ENCODE measurements at places on chromosomes 2 and 18.

DNA sequence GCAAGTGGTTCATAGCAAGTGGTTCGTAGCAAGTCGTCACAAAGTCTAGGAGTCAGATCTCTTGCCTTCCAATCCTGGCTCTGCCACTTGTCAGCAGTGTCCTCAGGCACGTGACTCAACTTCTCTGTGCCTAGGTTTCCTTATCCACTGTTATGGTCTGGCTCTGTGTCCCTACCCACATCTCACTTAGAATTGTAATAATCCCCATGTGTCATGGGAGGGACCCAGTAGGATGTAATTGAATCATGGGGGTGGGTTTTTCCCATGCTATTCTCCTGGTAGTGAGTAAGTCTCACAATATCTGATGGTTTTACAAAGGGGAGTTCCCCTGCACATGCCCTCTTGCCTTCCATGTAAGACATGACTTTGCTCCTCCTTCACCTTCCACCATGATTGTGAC, 51.8 kb upstream of the AP1S3 start:
- no peak for DNase-seq

- no peak for DNase-seq
These were observed 6.9 kb upstream of the FLACC1 start for GRCh38 chr2:201363857-201364560.

DNA sequence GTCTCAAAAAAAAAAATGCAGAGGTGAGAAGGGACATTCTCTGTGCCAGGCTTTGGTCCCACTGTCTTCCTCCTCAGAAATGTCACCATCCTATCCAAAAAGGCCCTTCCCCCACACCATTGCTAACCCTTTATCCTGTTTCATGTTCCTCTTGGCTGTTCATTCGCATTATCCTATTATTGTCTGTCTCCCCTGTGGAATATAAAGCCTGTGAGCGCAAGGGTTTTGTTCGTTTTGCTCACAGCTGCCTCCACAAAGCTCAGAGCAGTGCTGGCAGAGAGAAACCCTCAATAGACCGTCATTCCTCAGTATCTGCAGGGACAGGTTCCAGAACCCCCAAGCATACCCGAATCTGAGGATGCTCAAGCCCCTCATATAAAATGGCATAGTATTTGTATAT, 91.8 kb downstream of the LOXHD1 start:
- DNase-seq = no peak

DNA sequence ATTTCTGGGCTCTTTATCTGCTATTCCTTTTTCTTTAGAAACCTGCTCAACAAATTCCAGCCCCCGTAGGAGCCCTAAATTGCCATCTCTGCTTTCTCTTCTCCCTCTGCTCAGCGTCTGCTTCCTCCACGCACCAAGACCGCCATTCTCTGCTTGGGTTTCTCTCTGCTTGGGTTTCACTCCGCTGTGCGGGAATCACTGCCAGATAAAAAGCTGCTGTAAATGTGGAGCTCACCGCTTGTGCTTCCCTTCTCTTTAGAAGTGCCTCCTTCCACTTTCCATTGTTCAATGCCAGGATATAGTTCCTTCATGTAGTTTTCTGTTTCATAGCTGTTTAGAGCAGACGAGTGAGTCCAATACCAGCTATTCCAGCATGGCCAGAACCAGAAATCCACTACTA, 45.9 kb downstream of the TMEM237 start:
- DNase-seq = no peak

DNA sequence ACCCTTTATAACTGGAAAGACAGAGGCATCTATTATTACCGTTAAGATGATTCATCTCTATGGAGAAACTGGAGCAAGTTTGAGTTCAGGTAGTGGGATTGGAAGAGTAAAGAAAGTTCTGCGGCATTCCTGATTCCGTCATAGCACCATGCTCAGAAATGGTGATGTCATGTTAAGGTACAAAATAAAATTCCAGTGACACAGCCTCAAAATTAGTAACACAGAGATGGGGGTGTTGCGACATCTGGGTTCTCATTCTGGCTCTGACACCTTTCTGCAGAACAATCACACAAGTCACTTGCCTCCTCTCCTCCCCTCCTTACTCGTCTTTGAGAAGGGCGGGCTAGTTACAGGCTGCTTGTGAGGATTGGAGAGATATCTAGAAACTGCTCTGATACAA, 105.7 kb downstream of the DPP10 start:
- DNase-seq = no peak

DNA sequence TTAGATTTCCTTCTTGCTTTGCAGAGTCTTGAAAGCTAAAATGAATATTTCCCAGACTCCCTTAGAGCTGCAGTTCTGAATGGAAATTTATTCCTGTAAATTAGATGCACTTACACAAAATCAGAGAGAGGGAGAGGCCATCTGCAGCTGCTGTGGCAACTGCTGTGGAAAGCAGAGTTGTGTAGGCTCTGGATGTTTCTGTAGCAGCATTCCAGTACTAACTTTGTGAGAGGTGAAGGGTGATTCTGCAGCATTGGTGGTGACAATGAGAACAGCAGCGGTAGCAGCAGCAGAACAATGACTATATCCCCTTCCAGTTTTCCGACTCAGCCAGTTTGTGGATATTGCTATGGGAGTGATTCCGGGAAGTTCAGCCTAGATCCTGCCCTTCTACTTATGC, 433.0 kb upstream of the REG3G start:
- DNase-seq = no peak

DNA sequence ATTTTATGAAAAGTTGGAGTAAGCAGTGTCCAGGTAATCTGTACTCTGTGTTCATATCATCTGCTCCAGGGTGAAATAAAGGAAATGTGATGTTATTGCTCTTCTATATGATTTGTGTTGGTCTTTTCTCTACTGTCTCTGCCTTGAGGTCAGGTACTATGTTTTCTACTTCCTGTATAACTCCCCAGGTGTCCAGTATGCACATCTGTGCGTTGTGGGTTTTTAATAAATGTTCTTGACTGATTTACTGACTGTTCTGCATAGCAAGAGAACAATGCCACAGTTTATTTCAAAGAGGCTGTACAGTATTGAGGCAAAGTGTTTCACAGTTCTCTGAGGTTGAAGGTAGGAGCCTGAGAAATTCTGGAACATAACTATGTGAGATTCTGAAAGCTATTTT, 89.7 kb downstream of the BABAM2 start:
- DNase-seq = no peak

DNA sequence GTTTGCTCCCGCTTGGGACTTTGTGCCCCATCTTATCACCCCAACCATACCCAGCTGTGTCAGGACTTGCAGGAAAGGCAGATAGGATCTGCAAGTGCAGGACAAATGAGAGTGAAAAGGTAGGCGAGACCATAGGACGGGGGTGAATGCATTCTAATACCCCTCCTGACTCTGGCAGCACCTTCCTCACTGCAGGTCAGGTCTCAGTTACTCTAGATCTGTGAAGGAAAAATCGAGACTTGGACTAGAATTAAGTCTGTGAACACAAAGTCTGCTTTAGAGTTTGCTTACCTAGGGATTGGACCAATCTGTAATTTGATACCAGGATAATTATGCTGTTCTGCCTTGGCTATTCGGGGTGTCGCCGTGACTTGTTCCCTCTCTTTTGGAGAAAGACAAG, 19.7 kb downstream of the NT5DC4 start:
- no peak for DNase-seq

- DNase-seq = no peak
These were observed 57.9 kb upstream of the MSH2 start for GRCh38 chr2:47344890-47345589.

DNA sequence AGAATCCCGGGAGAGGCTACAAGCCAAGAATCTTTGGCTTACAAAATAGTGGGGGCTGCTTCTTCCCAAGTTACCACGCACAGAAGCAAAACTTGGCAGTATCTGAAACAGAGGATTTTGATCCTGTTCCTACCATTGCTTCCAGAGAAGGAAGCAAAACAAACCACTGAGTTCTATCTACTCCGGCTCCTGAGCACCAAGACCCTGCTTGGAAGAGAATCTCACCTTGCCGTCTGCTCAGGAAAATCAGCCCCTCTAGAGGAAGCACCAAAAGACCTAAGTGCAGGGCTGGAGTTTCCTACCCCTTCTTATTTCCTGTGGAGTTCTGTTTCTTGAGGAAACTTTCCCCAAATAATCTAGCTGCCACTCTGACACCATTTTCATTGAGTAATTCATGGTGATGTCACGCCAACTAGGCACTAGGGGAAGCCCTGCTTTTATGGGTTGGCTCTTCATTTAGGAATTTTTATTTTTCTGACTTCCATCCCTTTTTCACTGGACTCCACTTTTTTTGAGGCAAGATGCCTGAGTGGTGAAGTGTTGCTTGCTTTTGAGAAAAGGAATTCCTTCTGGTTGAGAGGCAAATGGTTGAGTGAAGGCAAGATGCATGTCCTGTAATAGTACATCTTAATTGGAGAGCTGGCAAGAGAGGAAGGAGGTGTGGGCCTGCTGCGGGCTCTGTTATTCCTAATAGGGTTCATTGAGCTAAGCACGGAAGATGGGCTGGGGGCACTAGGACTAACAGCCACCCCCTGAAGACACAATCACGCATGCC, 36.8 kb upstream of the EML4 start:
- no peak for DNase-seq

DNA sequence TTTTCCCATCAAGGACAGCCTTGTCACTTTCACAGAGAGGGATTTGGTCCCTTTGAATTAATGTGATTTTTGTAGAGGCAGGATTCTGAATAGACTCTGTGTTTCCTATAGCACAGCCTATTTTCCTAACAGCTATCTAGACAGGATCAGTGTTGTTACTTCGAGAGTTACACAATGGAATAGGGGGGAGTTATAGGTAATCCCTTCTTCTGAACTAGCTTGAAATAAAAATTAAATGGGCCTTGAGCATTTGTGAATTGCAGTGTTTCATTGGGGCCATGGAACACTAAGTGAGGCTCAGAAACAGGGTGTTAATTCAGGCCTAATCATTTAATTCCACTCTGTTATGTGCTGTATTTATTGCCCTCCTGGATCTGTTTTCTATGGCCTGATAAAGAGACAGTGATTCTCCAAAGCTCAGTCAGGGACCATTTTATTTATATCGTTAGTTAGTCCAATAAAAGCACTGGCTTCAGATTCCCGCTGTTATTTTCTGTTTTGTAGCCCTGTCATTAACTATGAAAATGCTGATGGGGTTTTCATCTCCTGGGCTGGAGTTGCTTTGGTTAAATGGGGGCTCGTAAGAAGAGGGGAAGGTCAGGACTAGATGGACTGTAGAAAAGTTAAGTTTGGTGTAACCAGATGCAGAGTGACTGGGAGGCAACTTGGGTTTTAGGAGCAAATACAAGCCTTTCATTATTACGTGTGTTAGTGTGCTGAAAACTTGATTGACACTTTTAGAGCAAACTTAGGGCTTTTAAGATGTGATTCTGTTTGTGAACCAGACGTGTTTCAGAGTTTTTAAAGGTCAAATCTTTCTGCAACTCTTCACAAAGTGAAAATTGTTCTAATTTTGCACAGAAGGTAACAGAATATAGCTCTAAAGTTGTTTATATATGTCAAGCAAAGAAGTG, 461.0 kb upstream of the HNRNPA3 start:
- no peak for DNase-seq

GRCh38 chr2:43950383-43951008, 45.3 kb downstream of the LRPPRC start:
- no peak for DNase-seq

- no peak for DNase-seq
These were observed 39.1 kb upstream of the ODC1 start for GRCh38 chr2:10487081-10487740.

DNA sequence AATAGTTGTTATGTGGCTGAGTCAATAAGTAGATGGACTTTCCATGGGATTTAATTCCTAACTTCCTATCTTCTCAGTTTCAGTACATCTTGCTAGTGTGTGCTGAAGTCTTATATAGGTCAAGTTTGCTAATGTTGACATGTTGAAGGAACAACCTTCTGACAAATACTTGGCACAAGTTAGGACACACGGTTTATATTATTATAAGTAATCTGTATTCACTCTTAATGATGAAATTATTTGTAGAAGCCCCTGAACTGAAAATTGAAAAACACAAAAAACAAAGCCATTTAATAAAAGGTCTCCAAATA, 19.2 kb downstream of the ARL5A start:
- DNase-seq = no peak

DNA sequence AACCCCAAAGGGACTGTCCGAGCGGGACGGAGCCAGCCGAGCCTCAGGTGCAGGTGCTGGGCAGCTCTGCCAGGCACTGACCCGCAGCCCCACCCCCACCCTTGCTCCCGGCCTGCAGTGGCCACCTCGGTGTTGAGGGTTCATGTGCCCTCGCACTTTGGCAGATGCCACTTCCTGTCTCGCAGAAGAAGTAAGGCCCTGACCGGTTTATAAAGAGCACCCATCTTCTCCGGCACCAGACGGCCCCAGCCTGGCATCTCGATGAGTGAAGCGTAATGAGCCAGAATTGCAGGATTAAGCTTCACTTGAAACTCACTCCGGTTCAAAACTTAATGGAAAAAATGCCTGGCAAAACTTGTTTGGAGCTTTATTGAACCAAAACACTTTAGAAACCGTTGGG, 10.9 kb upstream of the NFATC1 start:
- no peak for DNase-seq

DNA sequence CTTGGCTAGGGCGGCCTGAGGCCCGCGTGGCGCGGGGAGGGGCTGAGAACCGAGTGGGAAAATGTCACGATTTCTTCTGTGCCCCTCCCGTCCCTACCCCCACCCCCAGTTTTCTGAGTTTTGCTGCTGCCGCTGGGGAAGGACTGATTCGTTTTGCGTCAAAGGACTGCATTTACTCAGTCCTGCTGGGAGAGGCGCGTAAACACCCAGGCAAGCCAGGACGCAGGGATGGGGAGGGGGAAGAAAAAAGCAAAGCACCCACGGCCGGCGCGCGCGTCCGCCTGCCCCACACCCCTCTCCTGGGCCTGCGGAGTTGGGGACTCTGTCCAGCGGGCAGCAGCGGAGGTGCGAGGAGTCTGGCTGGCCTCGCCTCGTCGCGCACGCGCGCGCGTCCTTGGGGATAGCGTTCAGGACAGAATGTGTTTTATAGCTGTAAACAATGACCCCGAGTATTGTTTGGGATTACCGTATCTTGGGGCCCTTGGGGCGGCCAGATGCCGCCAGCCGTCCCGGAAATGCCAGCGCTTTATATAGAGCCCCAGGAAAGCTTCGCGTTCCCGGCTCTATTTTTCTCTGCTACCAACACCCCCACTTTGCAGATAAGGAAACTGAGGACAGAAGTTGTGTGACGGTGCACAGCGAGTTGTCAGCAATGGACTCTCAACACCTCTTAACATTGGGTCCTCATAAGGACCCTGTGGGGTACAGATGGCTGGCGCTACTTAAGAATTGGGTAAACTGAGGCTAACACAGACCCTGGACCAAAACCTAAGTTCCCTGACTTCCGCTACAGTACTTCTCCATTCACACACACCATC, 1.7 kb upstream of the FOSL2 start:
- DNase-seq = no peak

DNA sequence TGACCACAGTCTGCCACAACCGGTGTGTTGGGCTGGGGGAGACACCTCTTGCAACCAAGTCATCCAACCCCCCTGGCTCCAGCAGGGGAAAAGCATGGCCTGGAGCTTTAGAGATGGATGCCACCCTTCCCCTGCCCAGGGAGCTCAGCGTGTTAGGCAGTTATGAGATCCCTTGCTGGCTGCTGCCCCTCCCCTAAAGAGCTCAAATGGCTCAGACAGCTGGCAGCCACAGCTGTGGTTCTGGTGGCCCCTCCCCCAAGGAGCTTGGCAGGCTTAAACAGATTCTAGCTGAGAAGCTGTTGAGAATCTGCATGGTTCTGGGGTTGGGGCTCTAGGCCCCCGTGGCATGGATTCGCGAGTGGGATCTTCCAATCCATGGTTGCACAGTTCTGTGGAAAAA, 64.7 kb downstream of the TEX51 start:
- no peak for DNase-seq

GRCh38 chr2:127932199-127932876, 46.6 kb upstream of the AMMECR1L start:
- no peak for DNase-seq

GRCh38 chr2:188193230-188193629, 98.4 kb upstream of the GULP1 start:
- no peak for DNase-seq

Data from stimulated activated CD4-positive, alpha-beta T cell treated with anti-CD3 and anti-CD28 coated beads, TNF-alpha, amount 100 ng/mL, for 48 hours (primary cell).